Stimulated activated CD8-positive, alpha-beta memory T cell treated with anti-CD3 and anti-CD28 coated beads, Interleukin-7, amount 100 ng/mL, for 4 hours (primary cell): ENCODE measurements at places on chromosomes 13 and 19.

GRCh38 chr19:48203222-48203793 lies 32.8 kb downstream of the ZSWIM9 start:
- no peak for DNase-seq

- DNase-seq, result peak; percentile 69
These were observed 5.2 kb upstream of the CEACAM18 start for GRCh38 chr19:51473009-51473707.

GRCh38 chr13:24063281-24063877 lies 97.1 kb upstream of the SPATA13 start:
- peak; percentile 18 for DNase-seq

DNA sequence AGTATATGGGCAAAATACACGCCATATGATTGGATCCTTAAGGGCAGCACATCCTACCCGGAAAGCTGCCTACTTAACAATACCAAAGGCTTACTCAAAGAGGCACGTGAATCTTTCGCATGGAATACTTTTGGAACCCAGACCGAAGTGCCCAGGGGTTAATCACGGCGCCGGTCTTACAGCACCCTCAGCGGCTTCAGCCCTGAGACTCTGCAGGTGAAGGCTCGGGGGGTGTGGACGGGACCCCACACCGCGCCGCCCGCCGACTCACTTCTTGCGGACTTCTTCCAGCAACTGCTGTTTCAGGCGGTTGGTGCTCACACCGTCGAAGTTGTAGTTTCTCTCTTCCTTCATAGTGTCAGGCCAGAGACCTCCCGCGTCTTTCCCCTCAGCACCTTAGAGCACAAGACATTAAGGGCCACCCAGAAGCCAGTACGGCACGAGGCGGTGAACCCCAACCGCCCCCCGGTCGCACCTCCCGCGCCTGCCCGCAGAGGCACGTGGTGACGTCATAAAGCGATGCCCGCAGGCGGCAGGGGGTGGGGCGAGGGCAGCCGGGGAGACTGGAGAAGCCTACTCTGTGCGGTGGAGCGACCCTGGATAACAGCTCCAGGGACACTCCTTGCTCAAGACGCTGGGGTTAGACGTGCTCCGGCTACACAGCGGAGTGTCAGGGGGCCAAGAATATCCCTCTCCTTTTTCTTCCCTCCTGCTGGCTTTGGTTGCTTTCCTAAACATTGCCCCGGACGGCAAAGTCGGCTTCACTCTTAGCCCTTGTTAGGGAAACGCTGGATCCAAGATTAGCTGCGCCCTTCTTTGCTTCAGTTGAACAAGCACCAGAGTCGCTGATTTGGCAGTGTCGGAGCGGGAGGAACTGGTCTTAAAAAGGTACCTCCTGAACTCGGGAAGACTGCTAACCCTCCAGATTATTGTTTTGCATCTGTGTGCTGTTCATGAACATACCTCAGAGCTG lies at the start of gene CCDC169:
TSS of gene CCDC169 (minus strand) at position 449 of the 973 bp plus-strand sequence. CDS start at position 354, 95 bp downstream.
- peak; percentile 43 for DNase-seq

- no peak for DNase-seq
These were observed 4.7 kb upstream of the YJEFN3 start for GRCh38 chr19:19524053-19524452.

GRCh38 chr19:32818536-32818935 lies 51.0 kb downstream of the SLC7A9 start:
- DNase-seq, result no peak

DNA sequence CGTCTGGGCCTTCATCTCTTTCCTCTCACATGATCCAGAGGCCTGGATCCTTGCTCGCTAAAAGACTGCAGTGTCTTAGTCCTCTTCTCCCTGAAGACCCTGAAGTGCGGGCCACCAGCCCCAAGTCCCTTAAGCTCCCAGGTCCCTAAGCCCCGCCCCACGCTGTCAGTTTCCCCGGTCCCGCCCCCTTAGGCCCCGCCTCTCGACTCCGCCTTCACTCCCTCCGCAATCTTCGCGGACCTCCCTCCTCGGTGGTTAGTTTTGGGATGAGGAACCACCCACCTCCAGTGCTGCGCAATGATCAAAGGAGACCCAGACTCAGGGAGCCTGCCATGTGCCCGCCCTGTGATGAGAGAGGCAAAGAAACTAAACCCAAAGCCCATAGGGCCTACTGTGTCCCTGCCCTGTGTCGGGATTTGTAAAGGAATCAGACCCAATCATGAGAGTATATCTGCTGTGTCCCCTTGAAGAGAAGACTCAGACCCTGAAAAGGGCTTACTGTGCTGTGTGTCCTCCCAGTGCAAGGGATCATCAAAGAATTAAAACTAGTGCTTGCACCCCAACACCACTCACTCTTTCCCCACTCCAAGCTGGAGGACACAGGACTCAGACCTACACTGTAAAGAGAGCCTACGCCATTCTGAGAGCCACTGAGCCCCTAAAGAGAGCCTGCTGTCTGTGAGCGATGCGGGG lies 3.0 kb upstream of the COX6B1 start:
- peak; percentile 58 for DNase-seq

GRCh38 chr19:17996826-17997316 lies 11.1 kb upstream of the ARRDC2 start:
- peak; percentile 65 for DNase-seq

DNA sequence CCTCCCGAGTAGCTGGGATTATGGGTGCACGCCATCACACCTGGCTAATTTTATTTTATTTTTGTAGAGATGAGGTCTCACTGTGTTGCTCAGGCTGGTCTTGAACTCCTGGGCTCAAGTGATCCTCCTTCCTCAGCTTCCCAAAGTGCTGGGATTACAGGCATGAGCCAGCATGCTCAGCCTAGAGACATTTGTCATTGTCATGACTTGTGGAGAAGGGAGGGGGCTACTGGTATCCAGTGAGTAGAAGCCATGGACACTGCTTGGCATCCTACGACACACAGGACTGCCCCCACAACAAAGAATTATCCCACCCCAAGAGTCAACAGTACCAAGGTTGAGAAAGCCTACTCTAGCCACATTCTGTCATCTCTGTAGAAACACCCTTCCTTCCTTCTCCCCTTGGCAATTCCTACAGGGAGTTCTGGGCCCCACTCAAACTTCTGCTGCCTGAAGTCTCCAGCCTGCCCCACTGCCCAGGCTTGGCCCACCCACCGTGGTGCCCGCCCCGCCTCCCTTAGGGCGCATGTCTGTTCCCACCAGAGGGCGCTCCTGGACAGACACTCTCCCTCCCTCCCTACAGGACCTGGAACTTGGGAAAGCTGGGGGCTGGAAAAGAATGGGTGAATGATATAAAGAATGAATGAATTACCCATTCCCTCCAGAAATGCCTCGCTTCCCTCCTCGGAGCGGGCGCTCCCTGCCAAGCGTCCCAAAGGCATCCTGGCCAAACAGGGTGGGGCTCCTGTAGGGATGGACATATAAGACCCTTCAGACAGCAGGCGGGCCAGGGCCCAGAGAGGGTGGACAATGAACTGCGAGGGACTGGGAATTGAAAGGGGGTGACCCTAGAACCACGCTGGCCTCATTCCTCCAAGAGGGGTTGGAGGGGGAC lies 5.5 kb upstream of the EMP3 start:
- DNase-seq, result peak; percentile 57

DNA sequence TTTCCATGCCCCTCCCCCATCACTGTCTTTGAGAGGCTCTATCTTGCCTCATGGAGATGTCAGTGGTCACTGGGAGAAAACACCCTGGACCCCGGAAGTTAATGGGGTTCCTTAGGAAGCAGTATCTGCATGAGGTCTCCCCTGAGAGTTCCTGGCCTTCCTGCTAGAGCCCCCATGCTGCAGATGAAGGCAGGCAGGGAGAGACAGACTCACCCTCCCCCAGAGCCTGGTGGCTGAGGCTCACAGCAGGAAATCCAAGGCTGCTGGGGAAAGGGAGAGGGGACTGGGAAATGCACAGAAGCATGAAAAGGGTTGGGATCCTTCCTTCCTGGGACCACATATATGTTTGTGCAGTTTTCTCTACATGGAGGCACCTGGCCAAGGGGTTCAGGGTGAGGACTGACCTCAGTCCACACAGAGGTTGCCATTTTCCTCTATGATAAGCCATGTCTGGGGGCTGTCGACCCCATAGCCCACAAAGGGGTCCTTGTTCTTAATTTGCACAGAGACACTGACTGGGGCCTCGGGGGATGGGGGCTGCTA lies 95.4 kb downstream of the RNASEH2B start:
- DNase-seq, result no peak

GRCh38 chr13:110194451-110194850 lies 112.5 kb downstream of the COL4A1 start:
- no peak for DNase-seq

- DNase-seq, result no peak
These were observed 3.3 kb downstream of the ZNF444 start for GRCh38 chr19:56144376-56144775.

GRCh38 chr13:50249144-50249521 lies 233.9 kb downstream of the KCNRG start:
- no peak for DNase-seq
